Lower leg skin (tissue), 4 donors: ENCODE measurements at places on chromosomes 6 and 20. TPM values are rescaled to one million over a fixed set of nuclear protein-coding genes. Genes with fewer than 3 reads are reported as not detected.

DNA sequence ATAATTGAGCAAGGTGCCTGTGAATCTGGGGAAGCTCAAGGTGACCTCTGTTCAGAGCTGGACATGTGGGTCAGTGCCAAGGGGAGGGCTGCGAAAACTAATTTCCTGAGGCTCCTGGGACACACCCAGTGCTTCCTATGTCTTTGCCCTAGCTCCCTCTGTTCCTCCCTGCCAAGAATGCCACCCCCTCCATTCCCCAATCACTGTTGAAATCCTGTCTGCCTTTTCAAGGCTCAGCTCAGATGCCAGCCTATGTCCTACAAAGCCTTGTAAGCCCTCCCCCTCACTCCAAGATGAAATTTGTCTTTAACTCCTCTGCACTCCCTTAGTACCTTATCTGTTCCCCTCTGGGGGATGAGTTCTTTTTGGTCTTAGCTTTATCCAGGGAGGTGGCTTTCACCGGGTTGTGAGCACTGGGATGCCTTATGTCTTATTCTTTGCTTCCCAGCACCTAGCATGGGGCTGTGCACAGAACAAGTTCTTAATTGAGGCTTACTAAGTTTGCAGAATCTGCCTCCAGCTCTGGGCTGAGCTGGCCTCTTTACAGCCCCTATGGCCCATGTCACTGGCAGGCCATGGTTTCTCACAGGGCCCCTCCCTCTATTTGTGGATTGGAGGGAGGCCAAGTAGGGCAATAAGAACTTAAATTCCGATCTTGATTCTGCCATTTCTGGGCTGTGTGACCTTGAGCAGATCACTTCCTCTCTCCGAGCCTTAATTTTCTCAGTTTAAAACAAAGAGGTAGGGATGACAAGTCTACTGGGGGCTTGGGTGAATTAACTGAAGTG, 51.5 kb upstream of the EPB41L1 start:
- DNase-seq, result no peak

- no peak for DNase-seq
These were observed 19.7 kb downstream of the PPIL6 start for GRCh38 chr6:109420751-109421150.

GRCh38 chr6:130140084-130140483, 82.7 kb downstream of the SAMD3 start:
- DNase-seq, result no peak

DNA sequence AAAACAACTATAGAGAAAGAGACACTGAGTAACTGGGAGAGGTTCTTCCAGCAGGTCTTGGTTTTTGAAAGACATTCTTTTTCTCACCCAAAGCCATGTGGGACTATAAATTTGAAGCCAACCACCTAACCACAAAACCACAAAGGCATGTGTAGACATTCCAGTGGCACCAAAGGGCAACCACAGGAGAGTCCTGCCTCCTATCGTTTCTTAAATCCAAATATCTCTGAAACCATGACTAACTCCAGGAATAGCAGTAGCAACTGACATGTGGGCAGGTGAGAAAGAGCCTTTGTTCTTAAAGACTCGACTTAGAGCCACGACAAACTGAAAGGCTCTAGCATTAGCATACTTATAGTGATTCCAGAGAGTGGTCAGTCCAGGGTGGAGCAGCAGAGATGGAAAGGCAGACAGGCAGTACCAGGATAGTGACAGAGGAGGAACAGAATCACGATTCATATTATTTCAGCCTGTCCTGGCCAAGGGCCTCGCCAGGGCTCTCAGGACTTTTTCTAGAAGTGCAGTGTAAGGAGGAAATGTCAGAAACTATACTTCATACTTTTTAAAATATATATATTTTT, 9.4 kb upstream of the COL9A1 start:
- no peak for DNase-seq

OVOL2 gene
- 22.9 TPM for total RNA-seq

COL11A2 gene
- total RNA-seq, result 0.29 TPM

ZC3H12D gene
- total RNA-seq, result 1.3 TPM
